Tibial nerve (tissue), 4 donors: ENCODE measurements at places on chromosomes 3 and 15. TPM values are rescaled to one million over a fixed set of nuclear protein-coding genes. Genes with fewer than 3 reads are reported as not detected.

ZNF774 gene
- total RNA-seq, result 1.5 TPM

DNA sequence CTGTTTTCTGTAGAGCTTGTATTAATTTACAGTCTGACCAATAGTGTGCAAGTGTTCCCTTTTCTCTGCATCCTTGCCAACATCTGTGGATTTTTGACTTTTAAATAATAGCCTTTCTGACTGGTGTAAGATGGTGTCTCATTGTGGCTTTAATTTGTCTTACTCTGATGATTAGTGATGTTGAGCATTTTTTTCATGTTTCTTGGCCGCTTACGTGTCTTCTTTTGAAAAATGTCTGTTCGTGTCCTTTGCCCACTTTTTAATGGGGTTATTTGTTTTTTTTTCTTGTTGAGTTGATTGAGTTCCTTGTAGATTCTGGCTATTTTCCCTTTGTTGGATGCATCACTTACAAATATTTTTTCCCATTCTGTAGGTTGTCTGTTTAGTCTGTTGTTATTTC lies 7.6 kb upstream of the ACOX2 start:
- no peak overlapping the region for H3K27ac ChIP-seq
- no peaks in the 10 kb centered on the region for H3K27me3 ChIP-seq
- H3K36me3 ChIP-seq, result no peaks in the 10 kb centered on the region
- no peak overlapping the region for H3K4me3 ChIP-seq

GRCh38 chr15:66738116-66738515 lies 36.1 kb downstream of the SMAD6 start:
- H3K4me1 ChIP-seq, result no peaks in the 10 kb centered on the region
- H3K4me3 ChIP-seq, result no peak overlapping the region
- DNase-seq, result no peak
- H3K27me3 ChIP-seq, result no peaks in the 10 kb centered on the region
- no peak overlapping the region for H3K27ac ChIP-seq
- H3K36me3 ChIP-seq, result no peaks in the 10 kb centered on the region

- H3K4me1 ChIP-seq, result peaks cover 22% of the 10 kb centered on the region
- DNase-seq, result no peak
- H3K4me3 ChIP-seq, result no peak overlapping the region
- no peak overlapping the region for H3K27ac ChIP-seq
- H3K27me3 ChIP-seq, result no peaks in the 10 kb centered on the region
- no peaks in the 10 kb centered on the region for H3K36me3 ChIP-seq
Observed at GRCh38 chr15:98731712-98732450, 83.5 kb downstream of the IGF1R start.

PP2D1 gene
- total RNA-seq, result not detected

GRCh38 chr15:73700041-73700842 lies 16.1 kb downstream of the CD276 start:
- H3K36me3 ChIP-seq, result no peaks in the 10 kb centered on the region
- peak; percentile 49 for DNase-seq
- H3K4me1 ChIP-seq, result no peaks in the 10 kb centered on the region
- no peak overlapping the region for H3K4me3 ChIP-seq
